ENCODE measurements at places on chromosomes 1 and 21.
A peak's percentile ranks its signal among the peaks of the same experiment; 100 is the strongest.

DNA sequence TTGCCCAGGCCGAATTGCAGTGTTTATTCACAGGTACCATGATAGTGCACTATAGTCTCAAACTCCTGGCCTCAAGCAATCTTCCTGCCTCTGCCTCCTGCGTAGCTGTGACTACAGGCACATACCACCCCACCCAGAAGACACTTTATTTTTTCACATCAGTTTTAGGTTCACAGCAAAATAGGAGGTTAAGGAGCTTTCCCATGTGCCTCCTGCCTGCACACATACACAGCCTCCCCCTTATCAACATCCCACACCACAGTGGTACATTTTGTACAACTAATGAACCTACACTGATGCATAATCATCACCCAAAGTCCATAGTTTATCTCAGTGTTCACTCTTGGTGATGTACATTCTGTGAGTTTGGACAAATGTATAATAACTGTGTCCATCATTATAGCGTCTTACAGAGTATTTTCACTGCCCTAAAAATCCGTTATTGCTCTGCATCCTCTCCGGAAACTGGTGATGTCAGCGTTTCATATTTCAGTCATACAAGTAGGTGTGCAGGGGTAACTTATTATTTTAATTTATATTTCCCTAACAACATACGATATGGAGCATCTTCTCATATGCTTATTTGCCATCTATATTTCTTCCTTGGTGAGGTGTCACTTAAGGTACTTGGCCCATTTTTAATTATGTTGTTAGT is 23.2 kb downstream of the OR13G1 start:
- DNase-seq: no peak

DNA sequence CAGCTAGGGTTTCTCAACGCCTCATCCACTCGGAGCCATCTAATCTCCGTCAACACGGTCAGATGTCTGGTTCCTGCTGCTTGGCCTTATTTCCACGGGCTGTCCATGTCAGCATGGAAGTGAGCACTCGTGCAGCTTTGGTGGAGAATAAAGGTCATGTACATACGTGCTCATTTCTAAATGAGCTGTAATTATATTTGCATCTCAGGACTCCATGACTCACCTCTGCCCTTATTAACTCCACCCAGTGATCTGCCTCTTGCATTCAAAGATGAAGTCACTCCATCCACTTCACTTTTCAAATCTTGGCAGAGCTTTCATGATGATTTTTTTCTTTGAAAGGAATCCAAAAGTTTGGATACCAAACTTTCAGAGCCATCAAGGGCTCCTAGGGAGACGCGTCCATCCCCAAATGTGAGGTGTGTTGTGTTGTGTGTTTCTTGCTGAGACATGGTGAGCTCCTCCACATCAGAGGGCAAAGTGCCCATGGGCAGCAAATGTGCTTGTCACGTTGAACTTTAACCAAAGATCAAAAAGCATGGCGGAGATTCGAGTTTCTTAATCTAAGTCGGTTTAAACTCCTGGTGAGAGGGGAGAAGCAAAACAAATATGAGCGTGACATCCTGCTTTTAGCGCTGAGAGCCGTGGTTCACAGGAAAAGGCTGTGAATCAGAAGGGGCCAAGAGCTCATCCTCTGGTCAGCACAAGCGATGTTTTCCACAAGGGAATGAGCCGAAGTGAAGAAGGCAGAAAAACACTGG is 68.6 kb upstream of the ERRFI1 start:
- DNase-seq: no peak

GRCh38 chr1:25520446-25521061 is 22.9 kb upstream of the LDLRAP1 start:
- DNase-seq: peak; percentile 75

DNA sequence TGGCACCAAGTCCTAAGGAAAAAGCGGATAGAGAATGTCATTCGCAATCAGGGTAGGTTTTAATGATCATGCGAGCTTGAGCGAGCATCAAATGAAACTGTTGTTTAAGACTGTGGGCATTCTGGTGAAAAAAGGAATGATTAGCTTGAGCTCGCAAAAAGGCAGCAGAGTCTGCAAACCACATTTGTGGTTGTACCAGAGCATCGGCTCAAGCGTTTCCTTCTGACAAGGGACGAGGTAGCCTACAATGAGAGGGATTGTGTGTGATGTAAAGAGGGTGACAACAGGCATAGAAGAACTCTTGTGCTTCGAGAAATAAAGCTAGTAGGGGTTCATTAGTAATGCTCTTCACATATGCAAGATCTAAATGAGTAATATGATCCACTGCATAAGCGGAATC is 11.1 kb upstream of the CD48 start:
- DNase-seq: no peak

DNA sequence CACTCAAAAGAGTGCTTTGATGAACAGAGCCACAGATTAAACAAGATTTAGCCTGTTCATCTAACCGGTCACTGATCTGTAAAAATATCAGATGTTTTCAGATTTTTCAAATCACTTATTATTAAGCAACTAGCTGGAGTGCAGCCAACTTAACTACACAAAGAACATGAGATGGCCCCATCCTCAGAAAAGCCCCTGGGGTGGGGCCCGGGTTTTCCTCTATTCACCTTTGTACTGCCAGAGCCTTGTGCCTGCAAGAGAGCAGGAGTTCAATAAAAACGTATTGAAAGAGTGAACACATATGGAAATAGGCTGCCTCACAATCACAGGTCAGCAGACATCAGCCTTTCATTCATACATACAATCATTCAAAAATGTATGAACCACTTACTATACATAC is 516.1 kb downstream of the OMA1 start:
- DNase-seq: no peak

- DNase-seq: no peak
Observed at GRCh38 chr1:228341450-228341813, 65.2 kb downstream of the TRIM11 start.

- DNase-seq: no peak
Observed at GRCh38 chr1:9659328-9659727, 7.8 kb downstream of the PIK3CD start.

GRCh38 chr1:88885933-88886332 is 5.4 kb downstream of the GTF2B start:
- no peak for DNase-seq

Data from activated CD4-positive, alpha-beta T cell treated with anti-CD3 and anti-CD28 coated beads, Interleukin-2, amount 50 U/mL, for 1 hour (primary cell).